ENCODE measurements at places on chromosomes 1 and 21. TPM values are rescaled to one million over a fixed set of nuclear protein-coding genes. Genes with fewer than 3 reads are reported as not detected.

GRCh38 chr1:53371121-53371666 lies 43.3 kb upstream of the LRP8 start:
- no peak for DNase-seq

GRCh38 chr1:232174306-232174705 lies 455.6 kb downstream of the SIPA1L2 start:
- DNase-seq = no peak

DNA sequence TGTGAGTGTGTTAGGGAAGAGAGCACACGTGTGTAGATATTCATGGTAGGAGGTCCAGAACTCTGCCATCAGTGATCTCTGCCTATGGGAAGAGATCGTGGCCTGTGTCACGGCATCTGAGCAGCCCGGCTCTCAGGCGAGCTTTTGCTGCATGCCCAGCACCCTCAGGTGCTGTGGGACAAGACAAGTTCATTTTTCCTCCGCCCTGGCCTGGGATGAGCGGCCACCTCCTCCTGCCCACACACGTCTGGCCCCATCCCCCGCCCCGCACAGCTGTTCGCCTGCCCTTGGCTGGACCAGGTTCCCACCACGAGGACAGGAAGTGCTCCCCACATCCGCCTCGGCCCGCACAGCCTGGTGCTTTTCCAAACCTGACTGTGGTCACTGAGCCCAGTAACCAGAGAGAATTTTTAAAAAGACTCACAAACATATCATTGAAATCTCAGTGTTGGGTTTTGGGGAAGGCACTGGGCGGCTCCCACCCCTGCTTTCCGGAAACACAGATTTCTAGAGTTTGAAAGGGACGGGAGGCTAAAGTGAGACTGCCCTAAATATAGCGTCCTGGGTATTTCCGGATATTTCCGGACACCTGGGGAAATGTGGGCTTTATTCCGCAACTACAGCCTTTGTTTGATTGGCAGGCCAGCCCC lies 18.0 kb downstream of the BMP8A start:
- peak; percentile 84 for DNase-seq

- DNase-seq = no peak
These were observed 134.6 kb upstream of the RUNX3 start for GRCh38 chr1:25064465-25065240.

- DNase-seq = peak; percentile 96
These were observed 4.3 kb downstream of the S100A10 start for GRCh38 chr1:151989211-151989862.

DNA sequence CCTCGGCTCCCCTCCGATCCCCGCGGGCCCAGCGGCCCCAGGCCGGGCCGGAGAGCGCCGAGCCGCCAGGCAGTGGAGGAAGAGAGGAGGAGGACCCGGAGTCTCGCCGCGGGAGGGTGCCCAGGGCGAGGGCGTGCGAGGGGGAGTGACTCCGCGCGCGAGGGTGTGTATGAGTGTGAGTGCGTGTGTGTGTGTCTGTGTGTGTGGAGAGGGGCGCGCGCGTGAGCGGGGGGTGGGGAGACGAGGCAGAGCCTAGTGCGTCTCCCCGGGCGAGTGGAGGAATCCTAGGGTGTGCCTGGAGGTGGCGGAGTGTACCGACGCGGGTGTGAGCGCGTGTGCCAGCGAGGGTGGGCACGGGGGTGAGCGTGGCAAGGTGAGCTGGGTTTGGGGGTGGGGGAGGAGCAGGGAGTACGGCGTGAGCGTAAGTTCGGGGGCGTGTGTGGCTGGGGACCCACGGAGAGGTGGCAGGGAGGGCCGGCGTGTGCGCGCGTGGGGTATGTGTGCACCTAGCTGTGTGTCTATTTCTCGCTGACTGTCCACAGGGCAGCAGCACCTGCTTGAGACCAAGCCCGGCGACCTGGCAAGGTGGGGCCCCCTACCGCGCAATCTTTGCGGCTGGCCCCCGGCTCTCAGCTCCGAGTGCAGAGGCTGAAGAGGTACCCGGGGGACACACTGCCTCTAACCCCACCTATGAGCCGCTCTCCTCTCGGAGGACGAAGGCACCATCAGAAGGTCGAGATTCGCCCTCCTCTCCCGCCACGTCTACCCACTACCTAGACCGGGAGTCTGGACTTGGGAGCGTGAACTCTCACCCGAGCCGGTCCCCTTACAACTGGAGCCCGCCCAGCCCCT lies 784 bp upstream of the KCND3 start:
- DNase-seq = no peak

DNA sequence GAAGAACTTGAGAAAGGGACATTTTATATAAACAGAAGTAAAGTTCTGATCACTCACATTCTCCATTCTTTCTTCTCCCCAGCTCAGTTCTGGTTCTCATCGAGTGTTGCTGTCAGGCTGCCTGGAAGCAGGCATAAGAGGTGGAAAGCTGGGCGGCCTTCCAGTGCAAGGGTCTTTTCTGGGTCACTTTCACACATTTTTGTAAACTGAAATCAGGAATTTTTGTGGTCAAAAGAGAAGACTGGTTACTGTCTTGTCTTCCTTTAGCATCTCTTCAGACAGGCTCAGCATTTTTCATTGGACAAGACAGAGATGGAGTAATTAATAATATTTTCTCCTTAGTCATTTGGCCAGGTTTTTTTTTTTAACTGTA lies 93.7 kb downstream of the CTH start:
- DNase-seq = peak; percentile 31

- peak; percentile 5 for DNase-seq
These were observed 7.1 kb upstream of the PSMA5 start for GRCh38 chr1:109433322-109433721.

GRCh38 chr21:38272215-38272614 lies 15.4 kb downstream of the KCNJ15 start:
- DNase-seq = no peak

DNA sequence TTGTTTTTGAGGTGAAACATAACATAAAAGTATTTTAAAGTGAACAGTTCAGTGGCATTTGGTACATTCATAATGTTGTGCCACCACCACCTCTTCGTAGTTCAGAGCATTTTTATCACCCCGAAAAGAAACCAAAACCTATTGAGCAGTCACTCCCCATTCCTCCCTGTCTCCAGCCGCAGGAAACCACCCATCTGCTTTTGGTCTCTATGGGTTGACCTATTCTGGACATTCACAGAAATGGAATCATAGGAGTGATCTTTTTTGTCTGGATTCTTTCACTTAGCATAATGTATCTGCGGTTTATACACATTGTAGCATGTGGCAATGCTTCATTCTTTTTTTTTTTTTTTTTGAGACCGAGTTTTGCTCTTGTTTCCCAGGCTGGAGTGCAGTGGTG lies 141.2 kb downstream of the VPS13D start:
- DNase-seq = no peak

GRCh38 chr1:184164536-184164935 lies 113.0 kb downstream of the TSEN15 start:
- no peak for DNase-seq

DNA sequence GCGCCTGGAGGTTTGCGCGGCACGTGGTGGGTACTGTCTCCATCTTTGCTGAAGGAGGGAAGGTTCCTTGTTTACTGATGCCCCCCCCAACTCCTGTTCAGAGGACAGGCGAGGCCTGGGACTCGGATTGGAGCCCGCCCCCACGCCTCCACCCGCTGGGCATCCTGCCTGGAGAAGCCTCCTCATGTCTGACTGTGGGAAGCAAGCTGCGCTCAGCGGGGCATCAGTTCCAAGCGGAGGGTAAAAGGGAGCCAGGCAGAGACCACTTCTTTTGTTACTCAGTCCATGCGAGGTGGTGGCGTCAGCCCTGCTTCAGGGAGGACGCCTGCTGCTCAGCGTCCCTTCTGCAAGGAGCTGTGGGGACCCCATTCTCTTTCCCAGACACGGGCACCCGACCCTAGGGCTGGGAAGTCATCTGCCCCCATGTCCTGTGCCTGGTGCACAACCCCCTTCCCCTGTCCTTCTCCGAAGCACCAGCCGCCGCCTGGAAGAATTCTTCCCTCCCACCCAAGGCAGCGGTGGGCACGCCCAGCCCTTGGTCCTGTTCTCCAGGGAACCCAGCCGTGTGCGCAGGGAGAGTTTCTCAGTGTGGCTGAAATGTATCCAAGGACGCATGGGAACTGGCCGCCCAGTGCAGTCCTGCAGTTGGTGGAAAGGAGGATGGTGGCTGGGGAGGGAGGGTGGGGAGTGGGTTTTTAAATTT lies 414.0 kb downstream of the CAMTA1 start:
- no peak for DNase-seq

DNA sequence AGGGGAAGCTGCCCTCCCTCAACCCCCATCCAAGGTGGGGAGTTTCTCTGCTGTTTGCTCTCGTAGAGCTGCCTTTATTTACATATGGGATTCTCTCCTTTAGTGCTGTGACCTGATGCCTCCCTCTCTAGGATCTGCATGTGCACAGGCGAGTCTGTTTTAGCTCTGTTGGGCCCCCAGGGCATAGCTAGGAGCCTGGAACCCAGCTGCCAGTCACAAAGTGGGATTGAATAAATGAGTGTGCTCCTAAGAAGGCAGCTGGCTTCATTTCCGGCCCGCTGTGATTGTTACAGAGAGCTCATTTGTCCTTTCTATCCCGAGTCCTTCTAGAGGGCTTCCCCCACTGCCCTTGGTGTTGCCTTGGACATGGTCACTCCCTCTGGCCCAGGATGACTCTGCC lies 176.6 kb downstream of the GRIK3 start:
- DNase-seq = no peak

- DNase-seq = peak; percentile 66
These were observed 5.3 kb upstream of the SLC6A9 start for GRCh38 chr1:44036409-44037139.

- no peak for DNase-seq
These were observed 95.2 kb downstream of the RUNX1 start for GRCh38 chr21:34953950-34954349.

GRCh38 chr1:53663529-53664300 lies 75.2 kb downstream of the GLIS1 start:
- DNase-seq = no peak

- no peak for DNase-seq
These were observed 14.4 kb downstream of the SPOCD1 start for GRCh38 chr1:31801458-31801857.

DNA sequence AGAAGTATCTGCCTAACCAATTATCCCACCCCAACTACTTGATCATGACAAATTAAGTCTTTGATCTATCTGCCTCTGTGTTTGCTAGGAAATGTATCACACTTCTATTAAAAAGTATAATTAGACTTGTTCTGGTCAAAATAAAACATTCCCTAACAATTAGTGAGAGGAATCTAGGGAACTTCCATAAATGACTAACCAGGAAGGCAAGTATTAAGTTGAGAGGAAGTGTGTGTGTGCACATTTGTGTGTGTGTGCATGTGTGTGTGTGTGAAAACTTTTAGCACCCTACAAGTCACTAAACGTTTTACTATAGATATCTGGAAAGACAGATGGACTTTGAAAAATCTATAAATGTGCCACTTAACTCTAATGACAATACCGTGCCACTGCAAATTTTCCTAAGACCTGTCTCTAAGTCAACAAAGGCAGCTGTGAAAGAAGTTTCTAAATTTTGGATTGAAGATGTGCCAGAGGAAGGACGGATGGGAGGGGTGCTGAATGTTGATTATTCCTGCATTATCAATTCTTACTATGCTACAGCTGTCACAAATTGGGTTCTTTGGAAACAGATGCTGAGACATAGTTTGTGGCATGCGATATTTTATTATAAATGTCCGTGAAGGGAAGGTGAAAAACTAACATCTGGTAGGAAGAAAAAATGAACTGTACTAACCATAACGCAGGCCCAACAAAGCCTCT lies 567.1 kb downstream of the PTPRC start:
- no peak for DNase-seq

GRCh38 chr1:111399792-111400610 lies 27.5 kb downstream of the OVGP1 start:
- peak; percentile 16 for DNase-seq

DNA sequence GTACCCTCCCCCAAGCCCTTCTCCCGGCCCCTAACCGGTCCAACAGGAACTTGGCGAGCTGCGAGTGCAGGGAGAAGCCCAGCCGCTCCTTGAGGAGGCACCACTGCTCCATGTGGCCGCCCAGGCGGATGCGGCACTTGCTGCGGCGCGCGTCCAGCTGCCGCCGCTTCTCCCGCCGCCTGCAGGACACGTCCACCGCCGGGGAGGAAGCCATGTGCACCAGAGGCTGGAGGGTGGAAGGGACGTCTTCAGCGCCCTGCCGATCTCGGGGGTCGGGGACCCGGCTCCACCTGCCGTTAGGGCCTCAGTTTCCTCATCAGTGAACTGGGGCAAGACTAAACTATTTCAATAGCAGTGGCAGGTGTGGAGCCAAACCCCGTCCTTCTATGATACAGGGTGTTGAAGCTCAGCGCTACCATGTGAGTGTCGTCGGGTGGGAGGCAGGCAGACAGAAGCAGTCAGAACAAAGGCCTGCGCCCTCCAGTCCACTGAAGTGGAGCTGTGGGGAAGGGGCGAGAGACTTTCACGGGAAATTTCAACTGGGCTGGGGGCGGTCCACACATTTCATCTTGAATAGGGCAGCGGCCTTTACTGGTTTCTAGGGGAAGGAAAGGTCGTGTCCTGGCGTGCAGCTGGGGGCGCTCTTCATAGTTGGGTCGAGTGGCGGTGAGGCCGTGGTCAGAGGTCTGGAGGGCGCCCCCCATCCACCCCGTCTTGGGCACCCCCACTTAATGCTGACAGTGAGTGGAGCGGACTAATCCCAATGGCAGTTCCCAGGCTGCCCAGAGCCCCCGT lies 592 bp downstream of the ZNF692 start:
- DNase-seq = peak; percentile 27

The OR2L5 gene
- not detected for total RNA-seq

The ITSN1 gene
- total RNA-seq = 53.0 TPM

The HCN3 gene
- total RNA-seq = 1.0 TPM

The NUF2 gene
- 74.7 TPM for total RNA-seq

The PIK3R3 gene
- 9.2 TPM for total RNA-seq

Data from A172 (cell line).